ENCODE measurements at places on chromosomes 6 and 20.

DNA sequence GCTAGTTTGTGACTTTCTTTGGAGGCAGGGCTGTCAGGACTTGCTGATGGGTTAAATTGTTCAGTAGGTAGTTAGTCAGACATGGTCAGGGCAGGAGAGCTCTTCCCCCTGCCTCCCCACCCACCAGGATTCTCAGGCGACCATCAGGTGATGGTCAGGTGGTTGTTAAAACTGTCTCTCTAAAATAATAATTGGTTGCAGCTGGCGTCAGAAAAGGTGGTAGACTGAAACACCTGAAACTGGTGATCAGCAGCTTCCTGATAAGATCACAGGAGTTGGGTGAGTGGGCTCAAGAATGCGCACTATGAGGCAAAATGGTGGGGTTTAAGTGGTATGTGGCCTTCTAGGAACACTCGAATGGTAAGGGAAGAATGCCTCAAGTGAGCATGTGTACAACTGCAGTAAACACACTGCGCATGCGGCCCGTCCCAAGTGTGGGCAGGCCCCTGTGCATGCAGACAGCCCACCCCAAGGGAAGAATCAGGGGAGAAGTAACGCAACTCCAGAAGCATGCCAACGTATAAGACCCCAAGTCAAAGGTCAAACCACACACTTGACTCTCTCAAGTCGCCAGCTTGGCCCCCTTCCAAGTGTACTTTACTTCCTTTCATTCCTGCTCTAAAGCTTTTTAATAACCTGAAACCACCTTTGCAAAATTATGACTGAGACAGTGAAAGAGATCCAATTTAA lies 7.9 kb upstream of the BLCAP start:
- no peak for DNase-seq

- DNase-seq: no peak
These were observed 78.8 kb downstream of the ADGRG6 start for GRCh38 chr6:142380626-142381025.

GRCh38 chr6:144574796-144575195 lies 289.7 kb downstream of the UTRN start:
- no peak for DNase-seq

- no peak for DNase-seq
These were observed 11.8 kb downstream of the GFRA4 start for GRCh38 chr20:3651204-3651962.

DNA sequence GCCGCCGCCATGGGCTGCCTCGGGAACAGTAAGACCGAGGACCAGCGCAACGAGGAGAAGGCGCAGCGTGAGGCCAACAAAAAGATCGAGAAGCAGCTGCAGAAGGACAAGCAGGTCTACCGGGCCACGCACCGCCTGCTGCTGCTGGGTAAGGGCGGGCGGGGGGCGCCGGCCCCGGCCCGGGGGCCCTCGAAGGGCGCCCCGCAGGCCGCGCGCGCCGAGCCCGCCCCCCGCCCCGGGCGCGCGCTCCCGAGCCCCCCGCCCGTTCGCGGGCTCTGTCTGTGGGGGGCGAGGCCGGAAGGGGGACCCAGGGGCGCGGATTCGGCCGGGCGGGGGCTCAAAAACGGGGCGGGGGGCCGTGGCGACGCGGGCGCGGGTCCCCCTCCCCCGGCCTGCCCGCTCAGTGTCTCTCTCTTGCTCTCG lies 39.2 kb downstream of the GNAS start:
- DNase-seq: no peak

DNA sequence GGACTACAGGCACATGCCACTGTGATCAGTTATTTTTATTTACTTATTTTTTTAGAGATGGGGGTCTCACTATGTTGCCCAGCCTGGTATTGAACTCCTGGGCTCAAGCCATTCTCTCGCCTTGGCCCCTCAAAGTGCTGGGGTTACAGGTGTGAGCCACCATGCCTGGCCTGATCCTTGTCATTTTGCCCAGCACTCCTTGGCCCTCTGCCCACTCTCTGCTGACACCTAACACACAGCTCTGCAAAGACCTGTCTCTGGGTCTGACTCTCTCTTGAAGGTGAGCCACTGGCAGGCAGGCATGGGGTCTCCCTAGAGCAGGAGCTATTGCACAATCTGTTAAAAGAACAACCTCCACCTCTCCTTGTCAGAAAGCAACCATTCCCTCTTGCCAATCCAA lies 155.6 kb downstream of the ZFP64 start:
- DNase-seq: no peak

DNA sequence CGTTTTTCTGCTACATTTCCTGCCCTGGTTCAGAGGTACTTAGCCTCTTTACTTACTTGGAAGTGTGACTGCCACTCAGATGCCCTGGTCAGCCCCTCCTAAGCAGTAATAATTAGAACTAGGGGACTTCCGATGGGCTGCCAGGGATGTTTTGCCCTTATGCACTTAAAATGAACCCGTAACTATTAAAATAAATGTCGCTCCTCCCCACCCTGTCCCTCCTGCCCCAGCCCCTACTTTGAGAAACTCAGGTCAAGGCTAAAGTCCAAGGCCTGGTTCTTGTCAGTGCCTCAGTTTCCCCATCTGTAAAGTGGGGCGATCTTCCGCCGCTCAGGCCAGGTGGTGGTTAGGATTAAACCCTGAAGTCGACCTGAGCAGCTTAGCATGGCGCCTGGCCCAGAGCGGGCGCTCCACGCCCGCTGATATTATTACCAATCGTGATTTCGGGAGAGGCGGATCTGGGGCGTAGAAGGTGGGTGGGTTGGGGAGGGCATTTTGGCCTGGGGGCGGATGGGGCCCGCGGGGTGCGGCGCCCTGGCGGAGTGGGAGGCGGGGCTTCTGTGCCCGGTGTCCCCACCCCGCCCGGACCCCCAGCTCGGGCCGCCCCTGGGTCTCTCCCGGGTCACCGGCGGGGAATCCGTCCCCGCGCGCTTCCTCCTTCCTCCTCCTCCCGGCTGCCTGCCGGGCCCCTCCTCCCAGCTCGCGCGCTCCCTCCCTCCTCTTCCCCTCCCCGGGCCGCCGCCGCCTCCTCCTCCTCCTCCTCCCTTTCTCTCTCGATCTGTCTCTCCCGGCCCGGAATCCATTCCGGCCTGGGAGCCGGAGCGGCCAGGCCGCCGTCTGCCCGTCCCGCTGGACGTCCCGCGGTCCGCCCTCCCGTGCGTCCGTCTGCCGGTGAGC lies at the start of gene SRC:
SRC (plus strand) TSS at position 802 of the 897 bp plus-strand sequence. CDS start 38,014 bp downstream, outside the sequence.
- no peak for DNase-seq

DNA sequence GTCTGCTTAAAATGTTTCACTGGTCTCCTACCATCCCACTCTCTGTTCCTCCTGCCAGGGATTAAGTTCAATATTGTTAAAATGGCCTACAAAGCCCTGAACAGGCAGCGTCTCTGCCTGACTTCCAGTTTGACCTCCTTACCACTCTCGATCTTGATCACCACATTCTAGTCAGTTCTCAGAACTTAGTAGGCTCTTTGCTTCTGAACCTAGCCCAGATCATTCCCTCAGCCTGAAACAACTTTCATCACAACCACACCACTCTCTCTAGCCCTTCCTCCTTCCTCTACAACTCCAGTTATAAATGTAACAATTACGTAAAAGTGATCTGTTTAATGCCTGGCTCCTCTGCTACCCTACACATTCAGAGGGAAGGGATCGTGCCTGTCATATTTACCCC lies 53.3 kb downstream of the ATG5 start:
- no peak for DNase-seq

DNA sequence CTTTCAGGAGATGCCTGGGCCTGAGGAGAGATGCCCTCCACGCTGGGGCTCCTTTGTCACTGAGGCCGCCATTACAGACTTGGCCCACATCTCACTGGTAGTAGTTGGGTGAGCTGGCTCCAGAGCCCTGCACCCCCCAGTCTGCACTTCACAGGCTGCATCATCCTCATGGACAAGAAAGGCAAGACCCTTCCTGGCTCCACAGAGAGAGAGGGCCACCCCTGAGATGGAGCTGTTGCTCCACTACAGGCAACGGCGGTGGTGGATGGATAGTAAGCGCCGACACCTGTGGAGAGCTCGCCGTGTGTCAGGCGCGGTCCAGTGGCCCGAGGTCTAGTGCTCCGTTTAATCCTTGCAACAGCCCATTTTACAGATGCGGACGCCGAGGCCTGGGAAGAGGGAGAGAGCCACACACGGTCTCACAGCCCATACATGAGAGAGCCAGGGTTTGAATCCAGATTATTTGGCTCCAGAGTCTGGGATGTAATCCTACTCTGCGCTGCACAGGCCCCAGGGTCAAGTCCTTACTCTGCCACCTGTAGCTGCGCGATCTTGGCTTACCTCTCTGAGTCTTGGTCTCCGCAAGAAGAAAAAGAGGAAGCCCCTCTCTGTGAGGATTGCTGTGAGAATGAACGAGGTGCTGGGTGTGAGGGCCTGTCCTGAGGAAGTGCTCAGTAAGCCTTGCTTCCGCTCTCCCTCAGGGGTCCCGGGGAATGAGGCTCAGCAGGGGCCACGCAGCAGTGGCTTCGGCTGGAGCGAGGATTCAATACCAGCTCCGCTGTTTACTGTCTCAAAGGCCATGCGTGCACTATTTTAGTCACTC lies 34.5 kb downstream of the SPDEF start:
- no peak for DNase-seq

DNA sequence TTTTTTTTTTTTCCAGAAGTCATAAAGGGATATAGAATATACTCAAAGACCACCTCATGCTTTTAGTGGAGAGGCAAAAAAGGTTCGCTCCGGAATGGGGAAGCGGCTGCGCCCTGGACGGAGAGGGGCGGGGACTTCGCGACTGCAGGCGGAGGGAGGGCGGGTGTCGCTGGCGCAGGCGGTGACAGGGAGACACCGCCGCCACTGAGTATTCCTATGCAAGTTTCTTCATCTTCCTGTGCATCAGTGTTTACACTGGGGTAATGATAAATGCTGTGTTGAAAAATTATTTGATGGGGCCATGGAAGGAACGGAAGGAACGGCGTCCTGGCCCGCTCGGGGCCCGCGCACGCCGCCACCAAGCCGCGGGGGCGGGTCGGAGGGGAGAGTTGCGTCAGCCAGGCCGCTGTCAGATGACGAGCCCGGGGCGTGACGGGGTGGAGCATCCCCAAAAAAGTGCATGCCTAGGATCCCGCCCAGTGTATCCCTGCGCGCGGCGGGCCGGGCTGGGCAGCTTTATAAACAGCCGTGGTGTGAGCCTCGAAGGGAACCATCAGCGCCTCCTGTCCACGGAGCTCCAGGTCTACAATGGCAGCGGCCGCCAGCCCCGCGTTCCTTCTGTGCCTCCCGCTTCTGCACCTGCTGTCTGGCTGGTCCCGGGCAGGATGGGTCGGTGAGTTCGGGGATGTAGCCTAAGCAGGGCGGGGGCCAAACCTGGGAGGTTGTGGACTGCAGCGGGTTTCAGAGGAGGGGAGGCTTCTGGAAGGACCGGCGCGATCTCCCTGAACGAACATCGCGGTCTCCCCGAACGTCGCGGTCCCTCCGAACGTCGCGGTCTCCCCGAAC lies at the start of gene ULBP1:
ULBP1 (plus strand) TSS at position 482 of the 846 bp plus-strand sequence; CDS start at position 589, 107 bp downstream.
- DNase-seq: peak; percentile 53

GRCh38 chr6:143410859-143411270 lies 39.6 kb downstream of the ADAT2 start:
- no peak for DNase-seq

DNA sequence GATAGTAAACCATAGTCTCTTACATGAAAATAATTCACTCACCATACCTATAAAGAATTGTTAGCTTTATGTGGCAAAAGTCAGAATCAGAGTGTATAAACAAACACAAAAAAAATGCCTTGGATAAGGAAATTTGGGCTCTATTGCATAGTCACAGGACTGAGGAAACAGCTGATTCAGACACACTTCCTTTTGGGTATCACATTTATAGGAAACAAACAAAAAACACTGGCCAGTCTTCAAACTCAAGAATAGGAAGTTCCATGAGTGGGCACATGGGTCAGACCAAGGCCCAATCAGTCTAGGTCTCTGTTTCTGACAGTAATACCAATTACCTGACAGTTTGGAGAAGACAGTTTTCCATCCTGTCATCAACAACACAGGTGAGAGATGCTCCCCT lies 8.0 kb downstream of the SLC18B1 start:
- DNase-seq: peak; percentile 82

DNA sequence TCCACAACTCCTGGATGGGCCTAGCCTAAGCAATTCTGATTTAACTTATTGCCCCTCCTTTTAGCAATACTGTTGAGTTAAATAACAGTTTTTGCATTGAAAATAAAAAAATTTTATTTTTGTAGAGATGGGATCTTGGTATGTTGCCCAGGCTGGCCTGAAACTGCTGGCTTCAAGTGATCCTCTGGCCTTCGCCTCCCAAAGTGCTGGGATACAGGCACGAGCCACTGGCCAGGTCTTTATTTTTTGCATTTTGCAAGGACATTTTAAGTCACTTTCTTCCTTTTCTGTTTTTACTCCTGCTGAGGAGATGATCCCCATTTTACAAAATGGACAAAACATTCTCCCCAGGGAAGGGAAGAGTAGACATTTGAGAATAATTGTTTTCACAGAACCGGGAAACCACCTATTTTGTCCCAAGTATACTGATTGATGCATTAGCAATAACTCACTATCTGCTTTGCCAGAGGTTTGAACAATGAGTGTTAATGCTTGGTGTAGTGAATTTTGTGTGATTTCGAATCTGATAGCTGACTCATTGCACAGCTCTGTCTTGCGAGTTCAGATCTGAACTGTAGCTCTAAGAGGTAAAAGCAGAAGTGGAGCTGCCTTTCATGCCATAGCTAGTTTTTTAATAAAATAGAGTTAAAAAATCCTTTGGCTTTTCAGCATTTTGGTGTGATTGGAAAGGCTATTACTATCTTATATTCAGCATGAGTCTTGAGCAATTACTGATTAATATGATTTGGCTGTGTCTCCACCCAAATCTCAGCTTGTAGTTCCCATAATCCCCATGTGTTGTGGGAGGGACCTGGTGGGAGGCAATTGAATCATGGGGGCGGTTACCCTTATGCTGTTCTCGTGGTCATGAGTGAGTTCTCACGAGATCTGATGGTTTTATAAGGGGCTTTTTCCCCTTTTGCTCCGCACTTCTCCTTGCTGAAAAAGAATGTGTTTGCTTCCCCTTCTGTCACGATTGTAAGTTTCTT lies 20.9 kb downstream of the IGF2R start:
- DNase-seq: no peak

DNA sequence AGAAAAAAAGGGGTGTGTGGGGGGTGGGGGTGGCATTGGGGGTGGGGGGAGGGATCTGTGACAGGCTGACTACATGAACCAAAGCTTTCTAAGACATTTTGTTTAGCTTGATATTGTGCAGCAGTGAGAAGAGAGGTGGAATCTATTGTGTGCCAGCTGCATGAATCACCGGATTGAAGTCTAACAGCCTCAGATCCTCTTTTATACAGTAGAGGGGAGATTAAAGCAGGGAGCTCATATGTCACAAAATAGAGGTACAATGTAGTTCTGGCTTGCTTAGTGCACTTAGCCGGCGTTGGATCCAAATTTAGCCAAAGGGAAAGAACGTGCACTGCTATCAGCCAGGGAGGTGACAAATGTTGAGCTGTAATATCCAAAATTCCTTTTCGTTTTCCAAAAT lies 404.2 kb upstream of the CITED2 start:
- DNase-seq: peak; percentile 10

DNA sequence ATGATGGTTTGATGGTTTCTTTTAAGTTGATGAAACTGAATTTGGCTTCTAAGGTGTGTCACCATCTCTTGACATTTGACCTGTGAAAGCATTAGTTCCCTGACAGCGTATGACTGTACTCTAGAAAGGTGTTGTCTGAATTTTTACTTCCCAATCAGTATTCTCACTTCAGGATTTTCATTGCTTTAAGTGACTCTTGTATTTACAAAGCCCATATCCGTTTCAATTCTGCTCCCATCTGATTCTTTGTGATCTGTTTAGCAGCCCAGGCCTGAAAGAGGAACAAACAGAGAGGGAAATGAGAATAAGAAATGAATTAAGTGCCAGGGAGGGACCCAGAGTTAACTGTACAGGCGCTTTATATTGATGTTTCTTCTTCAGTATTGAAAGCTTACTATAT lies 73.7 kb downstream of the FARS2 start:
- no peak for DNase-seq

Data from kidney capillary endothelial cell (primary cell).